Upper lobe of left lung (tissue), 6 donors: ENCODE measurements at places on chromosomes 1 and 21. TPM values are rescaled to one million over a fixed set of nuclear protein-coding genes. Genes with fewer than 3 reads are reported as not detected.

DNA sequence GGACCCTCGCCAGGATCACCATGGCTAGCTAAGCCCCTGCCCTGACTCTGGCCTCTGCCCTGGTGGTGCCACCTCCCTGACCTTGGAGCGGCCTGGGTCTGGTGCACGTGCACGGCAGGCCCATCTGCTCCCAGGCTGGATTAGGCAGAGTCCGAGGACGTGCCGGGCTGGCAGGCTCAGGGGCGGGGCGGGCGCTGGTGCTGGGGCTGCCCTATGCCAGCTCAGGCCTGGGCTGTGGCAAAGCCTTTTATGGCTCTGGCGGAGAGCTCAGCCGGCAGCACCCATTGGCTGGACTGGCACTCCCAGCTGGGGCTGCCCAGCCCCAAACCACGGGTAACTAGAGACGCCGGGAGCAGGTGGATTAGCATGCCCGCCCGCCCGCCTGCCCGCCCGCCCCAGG, 17.1 kb upstream of the EDN2 start:
- peak; percentile 88 for DNase-seq
- H3K4me1 ChIP-seq: peaks cover 37% of the 10 kb centered on the region
- H3K36me3 ChIP-seq: no peaks in the 10 kb centered on the region
- H3K27ac ChIP-seq: peak overlapping the region; percentile 90
- no peaks in the 10 kb centered on the region for H3K27me3 ChIP-seq

DNA sequence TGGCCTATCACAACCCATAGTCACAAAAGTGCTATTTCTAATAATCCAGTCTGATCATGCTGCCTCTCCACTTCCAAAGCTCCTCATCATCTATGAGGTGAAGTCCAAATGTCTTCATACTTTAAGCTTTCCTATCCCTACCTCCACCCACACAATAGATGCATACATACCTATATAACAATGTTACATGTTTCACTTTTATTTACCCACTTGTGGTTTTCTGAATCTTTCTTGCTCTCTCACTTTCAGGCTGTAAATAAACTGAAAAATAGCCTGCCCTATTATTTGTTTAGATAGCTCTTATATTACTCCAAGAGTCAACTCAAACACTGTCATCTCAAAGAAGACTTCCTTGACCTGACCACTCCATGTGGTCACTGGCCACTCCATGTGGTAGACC, 406.8 kb upstream of the BEND5 start:
- H3K36me3 ChIP-seq: no peaks in the 10 kb centered on the region
- no peak overlapping the region for H3K4me3 ChIP-seq
- no peak for DNase-seq
- no peaks in the 10 kb centered on the region for H3K27me3 ChIP-seq
- no peak overlapping the region for H3K27ac ChIP-seq
- H3K4me1 ChIP-seq: no peaks in the 10 kb centered on the region

DNA sequence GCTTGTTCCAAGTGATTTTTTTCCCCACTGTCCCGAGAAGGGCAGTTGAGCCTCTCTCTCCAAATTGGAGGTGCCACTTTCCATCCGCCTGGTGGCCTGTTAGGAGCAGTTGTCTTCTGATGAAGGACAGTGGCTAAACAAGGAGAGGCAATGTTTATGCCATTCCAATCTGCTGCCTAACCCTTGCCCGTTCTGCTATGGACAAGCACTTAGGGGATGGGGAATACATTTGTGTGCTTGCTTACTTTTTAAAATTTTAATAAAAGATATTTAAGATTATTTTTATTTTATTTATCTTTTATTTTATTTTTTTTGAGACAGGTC, 12.0 kb downstream of the COQ8A start:
- no peak overlapping the region for H3K4me3 ChIP-seq
- no peaks in the 10 kb centered on the region for H3K27me3 ChIP-seq
- no peaks in the 10 kb centered on the region for H3K36me3 ChIP-seq
- peaks cover 4% of the 10 kb centered on the region for H3K4me1 ChIP-seq
- DNase-seq: no peak

GRCh38 chr1:41009466-41009865, 12.1 kb downstream of the SLFNL1 start:
- DNase-seq: no peak
- H3K4me3 ChIP-seq: no peak overlapping the region
- peaks cover 10% of the 10 kb centered on the region for H3K4me1 ChIP-seq
- peaks cover 75% of the 10 kb centered on the region for H3K36me3 ChIP-seq
- no peak overlapping the region for H3K27ac ChIP-seq

The CLCA1 gene
- total RNA-seq: not detected

The FCRL6 gene
- 2.5 TPM for total RNA-seq

The PFKFB2 gene
- 54.3 TPM for total RNA-seq
